ENCODE measurements at places on chromosomes 5 and 9. TPM values are rescaled to one million over a fixed set of nuclear protein-coding genes. Genes with fewer than 3 reads are reported as not detected.

GRCh38 chr9:1701113-1701512 lies 314.0 kb upstream of the SMARCA2 start:
- DNase-seq = no peak

GRCh38 chr5:121918238-121918637 lies 43.5 kb upstream of the SRFBP1 start:
- no peak for DNase-seq

DNA sequence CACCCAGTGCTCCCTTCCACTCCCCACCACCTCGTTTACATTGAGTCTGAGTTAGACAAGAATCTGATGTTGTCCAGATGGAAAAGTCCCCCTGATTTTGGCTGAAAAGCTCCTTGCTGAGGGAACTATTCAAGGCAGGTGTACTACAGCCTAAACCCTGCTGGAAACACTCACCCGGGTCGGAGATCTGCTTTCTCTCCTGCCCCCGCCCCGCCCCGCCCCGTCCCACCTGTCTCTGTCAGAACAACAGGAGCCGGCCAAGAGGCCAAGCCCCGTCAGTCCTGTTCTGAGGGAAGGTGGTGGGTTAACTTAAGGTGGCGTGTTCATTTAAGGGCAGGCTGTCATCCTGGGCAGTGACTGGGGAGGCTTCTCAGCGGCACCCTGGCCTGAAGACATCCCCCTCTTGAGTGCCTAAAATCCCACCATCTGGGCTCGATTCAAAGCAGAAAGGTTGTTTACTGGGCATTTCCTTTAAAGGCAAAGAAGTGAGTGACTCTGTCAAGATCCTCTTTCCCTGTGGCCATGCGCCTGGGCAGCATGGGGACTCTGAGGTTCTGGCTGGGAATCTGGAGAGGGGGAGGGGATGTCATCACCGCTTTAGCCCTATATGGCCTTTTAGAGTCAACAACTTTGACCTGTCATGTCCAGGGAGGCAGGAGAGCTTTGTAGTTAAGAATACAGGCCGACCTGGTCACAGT lies 71.1 kb upstream of the NEURL1B start:
- no peak for DNase-seq

DNA sequence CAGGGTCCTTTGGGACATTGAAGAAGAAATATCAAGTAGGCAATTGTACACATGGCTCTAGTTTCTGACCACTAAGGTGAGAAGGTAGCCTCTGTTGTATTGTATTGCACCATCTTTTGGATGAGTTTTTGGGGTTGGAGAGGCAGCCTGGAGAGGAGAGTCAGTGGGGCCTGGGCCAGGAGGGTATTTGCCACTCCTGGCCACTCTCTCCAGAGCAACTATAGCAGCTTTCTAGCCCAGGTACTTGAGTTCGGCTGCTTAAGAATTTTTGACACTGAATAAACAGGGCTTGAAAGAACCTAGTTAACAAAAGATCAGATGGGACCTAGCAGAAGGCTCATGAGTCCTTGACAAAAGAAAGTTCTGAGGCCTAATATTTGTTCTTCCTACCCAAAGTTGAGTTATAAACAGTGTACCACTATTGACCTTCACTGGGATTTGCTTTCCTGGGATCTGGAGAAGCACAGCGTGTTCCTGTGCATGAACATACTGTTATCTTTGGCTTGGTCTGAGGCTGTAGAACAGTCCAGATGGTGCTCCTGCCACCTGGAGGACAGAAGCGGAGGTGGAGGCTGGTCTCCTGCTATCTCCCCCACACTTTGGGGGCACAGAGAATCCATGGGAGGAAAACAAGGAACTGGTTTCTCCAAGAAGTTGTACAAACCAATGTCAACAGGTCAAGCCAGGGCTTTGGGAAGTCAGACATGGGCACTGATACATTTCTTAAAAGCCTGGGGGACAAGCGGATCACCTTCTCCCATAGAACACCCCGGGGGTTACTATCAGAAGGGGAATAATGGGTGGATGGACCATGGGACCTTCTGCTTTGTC lies 110.4 kb upstream of the LIFR start:
- DNase-seq = no peak

GRCh38 chr5:83472508-83473345 lies 1.2 kb downstream of the VCAN start:
- DNase-seq = no peak

DNA sequence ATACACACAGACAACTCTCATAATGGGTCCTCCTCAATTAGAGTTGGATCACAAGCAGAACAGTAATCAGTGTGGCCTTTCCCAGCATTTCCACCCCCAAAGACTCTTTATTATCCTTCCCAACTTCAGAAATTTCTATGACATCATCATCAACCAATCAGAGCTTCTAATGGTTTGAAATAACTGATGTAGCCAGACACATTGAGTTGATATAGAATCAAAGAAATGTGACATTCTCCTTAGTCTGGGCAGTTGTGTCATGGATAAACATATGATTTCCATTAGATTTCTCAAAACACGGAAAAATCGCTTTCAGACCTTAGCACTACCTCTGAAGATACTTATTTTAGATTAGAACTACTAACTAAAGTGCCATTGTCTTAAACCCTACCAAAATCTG lies 75.7 kb upstream of the NFIB start:
- no peak for DNase-seq

DNA sequence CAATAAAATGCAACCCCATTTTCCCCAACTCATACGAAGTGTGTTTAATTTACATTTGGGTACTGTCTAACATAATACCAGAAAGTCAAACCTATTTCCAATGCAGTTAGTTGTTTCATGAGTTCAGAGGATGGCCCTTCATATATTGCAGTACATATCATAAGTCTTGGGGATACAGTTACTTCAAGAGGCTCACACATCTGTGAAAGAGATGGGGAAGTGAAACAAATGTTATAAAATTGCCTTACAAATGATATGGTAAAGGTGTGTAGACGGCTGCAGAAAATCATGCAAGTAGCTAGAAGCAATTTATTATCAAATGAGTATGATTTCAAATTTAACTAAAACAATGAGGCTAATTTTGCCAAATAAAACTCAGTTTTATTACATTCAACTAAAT lies 219.0 kb upstream of the CDH12 start:
- DNase-seq = no peak

GRCh38 chr5:143921525-143922311 lies 109.8 kb downstream of the HMHB1 start:
- peak; percentile 91 for DNase-seq

GRCh38 chr9:89006267-89006666 lies 15.0 kb downstream of the S1PR3 start:
- DNase-seq = no peak

- DNase-seq = no peak
Measured at GRCh38 chr5:97041239-97041638, 101.2 kb downstream of the LIX1 start.

DNA sequence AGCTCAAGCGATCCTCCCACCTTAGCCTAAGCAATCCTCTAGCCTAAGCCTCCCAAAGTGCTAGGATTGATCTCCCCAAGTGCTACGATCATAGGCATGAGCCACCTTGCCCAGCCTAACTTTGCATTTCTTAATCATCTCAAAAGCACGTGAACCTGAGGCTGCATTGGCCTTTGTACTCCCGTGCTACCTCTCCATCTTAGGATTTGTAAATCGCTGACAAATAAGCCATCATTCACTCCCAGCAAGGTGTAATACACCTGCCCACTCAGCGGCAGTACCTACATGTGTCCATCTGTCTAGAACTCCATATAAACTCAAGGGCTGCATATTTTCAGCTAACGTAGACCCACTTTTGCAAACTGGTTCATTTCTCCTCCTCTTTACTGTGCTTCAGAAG lies 2.8 kb downstream of the ANKH start:
- DNase-seq = no peak

Gene RAI14
- 116 TPM for polyA plus RNA-seq

Gene CEMIP2
- 117 TPM for polyA plus RNA-seq

Gene NDUFS6
- 34.1 TPM for polyA plus RNA-seq

Gene ZDHHC11
- polyA plus RNA-seq = 0.15 TPM

Gene C7
- polyA plus RNA-seq = 0.31 TPM

Gene PCDHA12
- polyA plus RNA-seq = not detected

Gene SARDH
- polyA plus RNA-seq = 0.12 TPM

Gene C9
- polyA plus RNA-seq = not detected

Gene SNX2
- polyA plus RNA-seq = 33.1 TPM

Gene GARIN3
- not detected for polyA plus RNA-seq
